Ecto neural progenitor cell (in vitro differentiated cells): ENCODE measurements at places on chromosomes 13 and 19.

DNA sequence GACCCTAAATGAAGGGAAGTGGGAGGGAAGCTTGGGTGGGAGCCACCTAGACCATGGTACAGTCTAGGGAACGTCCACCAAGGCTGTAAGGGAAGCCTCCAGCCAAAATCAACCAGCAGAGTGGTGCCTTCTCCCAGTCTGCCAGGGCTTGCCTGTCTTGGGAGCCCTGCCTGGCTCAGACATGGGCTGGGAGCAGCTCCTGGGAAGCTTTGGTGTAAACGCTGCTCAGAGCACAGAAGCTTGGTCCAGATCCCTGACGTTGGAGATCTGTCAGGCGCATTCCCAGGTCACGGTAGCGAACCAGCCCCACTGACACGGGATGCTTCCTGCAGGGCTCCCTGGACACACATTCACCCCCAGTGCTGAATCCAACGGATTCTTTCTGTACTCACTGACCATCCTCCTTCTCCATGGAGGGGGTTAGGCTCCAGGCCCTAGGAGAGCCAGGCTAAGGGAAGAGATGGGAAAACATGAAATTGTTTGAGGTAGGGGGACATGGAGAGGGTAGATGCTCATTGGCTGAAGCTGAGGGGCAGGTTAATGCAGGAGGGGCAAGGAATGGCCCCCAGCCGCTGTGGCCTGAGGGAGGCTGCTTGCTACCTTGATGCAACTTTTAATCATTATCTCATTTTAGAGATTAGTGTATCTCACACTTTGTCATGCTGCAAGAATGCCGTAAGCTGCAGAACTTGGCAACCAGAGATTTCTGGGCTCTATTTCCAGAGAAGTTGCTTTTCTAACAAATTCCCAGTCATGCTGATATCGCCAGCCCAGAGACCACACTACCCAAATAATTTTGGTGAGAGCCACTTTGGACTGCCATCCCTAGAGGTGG lies 195.8 kb downstream of the UQCRFS1 start:
- no peak for DNase-seq

GRCh38 chr13:66995203-66995611 lies 234.9 kb downstream of the PCDH9 start:
- DNase-seq = no peak

GRCh38 chr19:55594996-55595545 lies 4.2 kb downstream of the FIZ1 start:
- DNase-seq = no peak

GRCh38 chr19:52473655-52474350 lies 20.4 kb downstream of the ZNF578 start:
- DNase-seq = no peak

- no peak for DNase-seq
Measured at GRCh38 chr19:55691561-55692481, 16.8 kb downstream of the EPN1 start.
